ENCODE measurements at places on chromosomes 11 and 22.

DNA sequence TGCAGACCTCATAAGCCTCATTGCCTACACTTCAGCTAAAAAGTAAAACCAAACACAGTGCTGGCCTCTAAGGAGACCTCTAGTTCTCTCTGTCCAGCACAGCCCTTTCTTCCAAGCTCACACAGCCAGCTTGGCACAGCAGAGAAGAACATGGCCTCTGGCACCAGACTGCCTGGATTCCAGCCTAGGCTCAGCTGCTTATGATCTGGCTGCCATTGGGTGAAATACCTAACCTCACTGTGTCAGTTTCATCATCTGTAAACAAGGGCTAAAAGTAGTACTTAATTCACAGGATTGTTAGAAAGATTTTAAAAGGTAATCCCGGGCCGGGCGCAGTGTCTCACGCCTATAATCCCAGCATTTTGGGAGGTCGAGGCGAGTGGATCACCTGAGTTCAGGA lies 9.9 kb upstream of the ACER3 start:
- no peak for DNase-seq

DNA sequence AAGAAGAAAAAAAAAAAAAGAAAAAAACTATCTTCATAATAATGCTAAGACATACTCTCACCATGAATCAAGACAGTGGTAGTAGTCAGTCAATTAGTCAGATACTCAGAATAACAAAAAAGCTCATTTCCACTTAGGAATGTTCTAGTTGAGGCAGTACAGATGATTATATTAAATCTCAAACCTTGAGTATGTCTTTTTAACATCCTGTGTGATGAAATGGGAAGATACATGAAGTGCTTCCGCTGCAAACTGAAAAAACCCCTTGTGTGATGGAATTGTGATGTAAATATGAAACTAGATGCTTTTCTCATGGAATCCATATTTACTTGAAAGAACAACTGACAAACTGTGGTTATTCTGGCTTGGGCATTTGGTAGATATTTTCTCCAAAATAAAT lies 13.7 kb downstream of the AMOTL1 start:
- no peak for DNase-seq

DNA sequence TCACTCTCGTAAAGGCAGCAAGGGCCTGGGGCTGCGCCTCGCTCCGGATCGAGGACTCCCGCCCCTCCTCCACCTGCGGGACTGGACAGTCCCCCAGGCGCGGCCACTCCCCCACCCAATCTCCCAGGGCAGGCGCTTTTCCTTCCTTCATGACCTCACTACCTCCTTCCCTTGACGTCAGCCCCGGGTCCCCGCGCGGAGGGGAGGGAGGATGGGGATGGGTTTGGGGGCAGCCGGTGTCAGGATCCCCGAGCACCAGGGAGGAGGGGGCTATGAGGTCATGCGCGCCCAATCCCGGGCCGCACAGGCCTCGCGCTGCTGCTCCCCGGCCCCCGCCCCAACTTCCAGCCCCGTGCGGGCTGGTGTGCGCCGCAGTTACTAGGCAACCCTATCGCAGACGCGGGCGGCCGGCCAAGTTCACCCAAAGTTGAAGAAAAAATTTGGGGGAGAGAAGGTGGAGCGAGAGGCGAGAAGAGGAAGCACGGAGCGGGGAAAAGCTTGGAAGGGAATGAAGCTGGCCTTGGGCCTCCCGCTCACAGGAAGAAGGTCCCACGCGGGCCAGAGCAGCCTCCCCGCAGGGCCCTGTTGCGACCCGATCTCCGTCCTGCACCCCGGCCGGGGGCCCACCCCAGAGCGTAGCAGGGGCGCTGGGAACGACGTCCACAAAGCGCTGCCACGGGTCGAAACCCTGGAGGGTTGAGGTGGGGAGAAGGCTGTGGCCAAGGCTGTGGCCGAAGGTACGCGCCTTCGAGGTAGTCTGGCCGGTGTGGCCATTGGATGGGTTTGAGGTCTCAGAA lies 8.3 kb downstream of the WT1 start:
- peak; percentile 77 for DNase-seq

GRCh38 chr11:31415435-31415834 lies 45.8 kb downstream of the DNAJC24 start:
- no peak for DNase-seq

- no peak for DNase-seq
These were observed 78.9 kb upstream of the MTMR2 start for GRCh38 chr11:96002754-96003290.

Measured in Right ventricle myocardium inferior (tissue), 1 donor.